Activated T-cell treated with anti-CD3 and anti-CD28 coated beads, Interleukin-2, amount 50 U/mL, for 48 hours (primary cell): ENCODE measurements at places on chromosomes 2 and 18.

DNA sequence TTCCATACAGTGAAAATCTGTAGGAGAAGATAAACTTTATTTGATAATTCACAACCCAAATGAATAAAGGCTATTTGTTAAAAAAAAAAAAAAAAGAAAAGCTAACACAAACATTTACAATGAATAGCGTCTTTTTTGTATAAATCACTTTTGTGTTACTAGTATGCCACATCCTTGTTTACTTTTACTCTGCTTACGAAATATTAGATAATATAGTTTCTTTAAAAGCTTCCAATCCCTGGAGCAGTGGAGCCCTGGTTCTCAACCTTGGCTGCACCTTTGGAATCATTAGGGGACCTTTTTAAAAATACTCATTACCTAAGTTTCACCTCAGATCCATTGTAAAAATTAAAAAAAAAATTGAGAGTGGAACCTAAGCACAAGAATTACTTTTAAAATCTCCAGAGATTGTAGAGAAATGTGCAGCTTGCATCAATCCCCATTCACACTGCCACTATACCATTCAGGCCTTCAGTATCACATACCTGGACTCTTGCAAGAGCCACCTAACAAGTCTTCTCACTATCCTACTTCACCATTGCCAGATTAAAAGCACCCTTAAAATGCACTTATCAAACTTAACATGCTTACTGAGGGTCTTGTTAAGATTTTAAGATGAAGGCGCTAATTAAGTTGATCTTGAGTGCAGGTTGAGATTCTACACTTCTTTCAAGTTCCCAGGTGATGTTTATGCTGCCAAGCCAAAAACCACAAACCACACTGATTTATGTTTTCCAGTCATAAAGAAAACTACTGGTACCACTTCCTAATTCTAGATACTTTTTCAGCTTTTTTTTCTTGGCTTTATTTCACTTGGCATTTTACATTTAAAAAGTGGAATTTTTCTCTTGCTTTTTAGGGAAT lies 59.7 kb upstream of the ZC3H15 start:
- no peak for DNase-seq

- DNase-seq: peak; percentile 86
These were observed 53.6 kb upstream of the CAB39 start for GRCh38 chr2:230658877-230659652.

- DNase-seq: no peak
These were observed 192.8 kb downstream of the ZNF407 start for GRCh38 chr18:74790451-74790850.

DNA sequence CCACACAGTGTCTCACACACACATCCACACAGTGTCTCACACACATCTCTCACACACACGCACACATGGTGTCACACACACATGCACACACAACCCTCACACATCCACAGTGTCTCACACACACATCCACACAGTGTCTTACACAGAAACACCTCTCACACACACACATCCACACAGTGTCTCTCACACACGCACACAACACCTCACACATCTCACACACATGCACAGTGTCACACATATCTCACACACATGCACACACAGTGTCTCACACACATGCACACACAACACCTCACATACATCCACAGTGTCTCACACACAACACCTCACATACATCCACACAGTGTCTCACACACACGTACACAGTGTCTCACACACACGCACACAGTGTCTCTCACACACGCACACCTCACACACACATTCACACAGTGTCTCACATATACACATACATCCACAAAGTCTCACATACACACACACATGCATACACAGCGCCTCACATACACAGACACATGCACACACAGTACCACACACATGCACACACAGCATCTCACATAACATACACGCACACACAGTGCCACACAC lies 473.9 kb upstream of the HS6ST1 start:
- DNase-seq: no peak

GRCh38 chr2:174597009-174597344 lies 627 bp downstream of the WIPF1 start:
- DNase-seq: no peak

DNA sequence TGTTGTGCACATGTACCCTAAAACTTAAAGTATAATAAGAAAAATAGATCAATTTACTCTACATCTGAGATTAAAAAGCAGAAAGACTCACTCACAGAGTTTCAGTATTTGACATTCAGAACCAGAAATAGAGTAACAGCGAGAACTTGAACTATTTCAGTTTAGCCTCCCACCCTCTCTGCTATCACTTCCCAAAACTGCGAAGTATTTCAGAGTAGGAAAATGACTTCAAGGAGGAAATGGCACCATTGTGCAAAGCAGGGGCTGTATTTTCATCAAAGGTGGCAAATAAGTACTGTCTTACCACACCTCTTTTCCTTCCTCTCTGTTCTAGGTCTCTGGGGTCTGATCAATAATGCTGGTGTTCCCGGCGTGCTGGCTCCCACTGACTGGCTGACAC lies 13.6 kb downstream of the DHRS9 start:
- DNase-seq: no peak

DNA sequence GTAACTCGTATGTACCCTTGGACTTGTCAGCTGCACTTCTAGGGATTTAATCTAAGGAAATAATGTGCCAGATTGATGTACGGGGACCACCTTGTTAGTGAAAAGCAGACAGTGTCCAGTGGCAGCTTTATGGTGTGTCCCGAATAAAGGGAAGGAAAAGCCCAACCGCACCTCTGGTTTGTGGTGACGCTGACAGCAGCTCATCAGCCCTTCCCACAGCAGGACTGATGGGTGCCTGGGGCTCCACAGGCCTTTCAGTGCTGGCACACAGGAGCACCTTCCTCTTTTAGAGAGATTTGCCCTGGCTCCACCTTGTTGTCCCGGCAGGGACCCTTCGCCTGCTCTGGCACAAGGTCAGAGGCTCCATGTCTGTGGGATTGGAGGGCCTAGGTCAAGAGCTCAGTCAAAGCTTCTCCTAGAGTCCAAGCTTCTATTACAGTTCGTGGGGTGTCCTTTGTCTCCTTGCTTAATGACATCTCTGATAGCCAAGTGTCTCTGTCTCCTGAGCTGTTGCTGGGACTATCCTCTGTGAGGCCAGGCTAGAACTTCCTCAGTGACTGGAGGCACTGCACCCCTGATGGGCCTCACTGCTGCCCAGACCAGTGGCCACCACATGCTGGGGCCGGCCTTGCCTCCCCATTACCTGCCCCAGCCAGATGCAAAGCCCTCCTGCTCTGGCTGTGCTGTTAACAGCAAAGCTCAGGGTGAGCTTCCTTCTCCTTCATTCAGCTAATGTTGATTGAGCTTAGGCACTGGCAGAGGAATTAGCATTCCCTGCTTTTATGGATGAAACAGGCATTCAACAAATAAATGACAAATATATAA lies 33.0 kb upstream of the SCLY start:
- peak; percentile 8 for DNase-seq

- no peak for DNase-seq
These were observed 248.5 kb downstream of the ZNF516 start for GRCh38 chr18:76246590-76246989.

- no peak for DNase-seq
These were observed 28.4 kb upstream of the TANK start for GRCh38 chr2:161131804-161132203.
